ENCODE measurements at places on chromosomes 16 and 17.
A peak's percentile ranks its signal among the peaks of the same experiment; 100 is the strongest.

DNA sequence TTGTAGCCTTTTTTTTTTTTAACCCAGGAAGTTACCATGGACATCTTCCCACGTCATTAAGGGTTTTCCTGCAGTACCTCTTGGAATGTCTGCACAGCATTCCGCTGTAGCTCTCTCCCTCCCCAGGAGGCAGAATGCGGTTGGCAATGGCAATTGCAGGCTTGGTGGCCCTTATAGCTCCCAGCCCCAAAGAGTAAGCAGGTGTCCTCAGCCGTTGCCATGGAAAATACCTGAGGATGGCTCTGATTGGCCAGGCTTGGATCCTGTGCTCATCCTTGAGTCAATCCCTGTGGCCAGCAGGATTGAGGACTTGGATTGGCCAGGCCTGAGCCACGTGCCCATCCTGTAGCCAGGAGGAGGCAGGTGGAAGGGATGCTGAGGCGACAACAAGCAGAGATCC is 15.5 kb upstream of the TIMP2 start:
- DNase-seq, result peak; percentile 10

DNA sequence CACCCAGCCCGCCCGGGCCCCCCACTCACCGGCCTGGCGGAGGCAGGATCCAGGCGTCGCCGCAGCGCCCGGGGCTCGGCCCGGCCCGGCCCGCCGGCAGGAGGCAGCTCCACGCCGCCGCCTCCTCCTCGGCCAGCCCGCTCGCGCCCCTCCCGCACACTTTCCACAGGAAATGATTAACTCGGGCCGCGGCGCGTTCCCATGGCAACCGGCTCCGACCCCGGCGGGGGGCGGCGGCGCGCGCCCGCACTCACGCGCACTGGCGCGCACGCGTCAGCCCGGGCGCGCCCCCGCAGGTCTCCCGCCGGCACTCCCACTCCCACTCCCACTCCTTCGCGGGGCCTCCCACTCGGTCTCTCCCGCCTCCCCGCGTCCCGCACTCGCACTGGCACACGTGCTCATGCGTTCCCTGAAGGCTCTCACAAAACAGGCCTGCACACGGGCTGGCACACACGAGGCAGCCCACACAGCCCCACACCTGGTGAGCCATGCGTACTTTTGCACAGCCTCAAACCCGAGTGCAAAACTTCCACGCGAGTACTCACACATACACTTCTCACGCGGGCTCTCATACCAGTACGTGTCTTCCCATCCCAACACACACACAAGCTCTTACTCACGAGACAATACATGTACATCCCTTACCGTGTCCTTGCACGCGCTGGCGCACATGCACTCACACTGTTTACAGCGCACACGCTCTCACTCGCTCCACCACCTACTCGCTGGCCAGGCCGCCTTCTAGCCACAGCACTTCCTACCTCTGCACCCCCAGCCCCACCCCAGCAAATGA is at the start of gene KIFC3:
Gene KIFC3 (minus strand): TSS at position 151 of the 793 bp plus-strand sequence. CDS start 4,248 bp downstream, outside the sequence.
- DNase-seq, result peak; percentile 77

DNA sequence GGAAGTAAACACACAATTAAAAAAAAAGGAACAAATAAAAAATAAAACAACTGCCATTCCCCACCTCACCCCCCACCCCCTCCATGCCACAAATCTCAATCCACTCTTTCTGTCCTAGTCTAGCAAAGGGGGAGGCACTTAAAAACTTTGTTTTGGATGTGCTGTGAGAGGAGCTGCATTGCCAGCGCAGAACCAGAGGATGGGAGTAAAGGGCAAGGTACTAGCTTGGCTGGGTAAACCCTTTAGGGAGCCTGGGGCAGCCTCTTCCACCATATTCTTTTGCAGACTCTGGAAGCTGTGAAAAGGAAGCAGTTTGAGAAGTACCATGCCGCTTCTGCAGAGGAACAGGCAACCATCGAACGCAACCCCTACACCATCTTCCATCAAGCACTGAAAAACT is 1.4 kb downstream of the MRPS7 start:
- DNase-seq, result no peak

DNA sequence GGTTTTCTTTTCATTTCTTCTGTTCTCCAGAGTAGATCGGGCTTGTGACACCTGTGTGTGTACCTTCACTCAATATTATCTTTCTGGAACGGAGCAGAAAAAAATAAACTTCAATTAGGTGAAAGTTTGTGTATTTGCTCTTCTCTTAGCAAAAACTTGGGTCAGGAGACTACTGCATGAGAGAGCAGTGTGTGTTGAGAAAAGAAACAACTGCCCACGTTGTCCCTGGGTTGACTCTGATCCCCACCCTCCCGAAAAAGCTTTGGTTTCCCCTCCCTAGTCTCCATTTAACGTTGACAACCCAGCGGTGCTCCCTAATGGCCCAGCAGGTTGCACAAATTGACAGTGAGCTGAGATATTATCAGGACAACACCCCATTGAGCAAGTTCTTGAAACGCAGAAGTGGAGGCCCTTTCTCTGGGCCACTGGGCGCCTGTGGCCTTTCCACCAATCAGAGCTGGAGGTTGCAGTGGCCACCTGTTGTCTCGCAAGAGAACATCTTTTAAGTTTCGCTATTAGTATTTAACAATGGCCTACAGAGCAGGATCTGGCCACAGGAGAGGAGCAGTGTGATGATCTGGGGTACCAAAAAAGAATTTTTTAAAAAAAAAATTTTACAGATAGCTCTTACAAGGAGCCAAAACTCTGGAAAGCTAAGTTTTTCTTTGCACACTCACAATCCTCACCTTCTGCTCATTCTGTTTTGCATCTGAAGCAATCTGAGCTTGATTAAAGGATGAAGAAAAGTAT is 1.5 kb upstream of the TOX3 start:
- DNase-seq, result no peak

DNA sequence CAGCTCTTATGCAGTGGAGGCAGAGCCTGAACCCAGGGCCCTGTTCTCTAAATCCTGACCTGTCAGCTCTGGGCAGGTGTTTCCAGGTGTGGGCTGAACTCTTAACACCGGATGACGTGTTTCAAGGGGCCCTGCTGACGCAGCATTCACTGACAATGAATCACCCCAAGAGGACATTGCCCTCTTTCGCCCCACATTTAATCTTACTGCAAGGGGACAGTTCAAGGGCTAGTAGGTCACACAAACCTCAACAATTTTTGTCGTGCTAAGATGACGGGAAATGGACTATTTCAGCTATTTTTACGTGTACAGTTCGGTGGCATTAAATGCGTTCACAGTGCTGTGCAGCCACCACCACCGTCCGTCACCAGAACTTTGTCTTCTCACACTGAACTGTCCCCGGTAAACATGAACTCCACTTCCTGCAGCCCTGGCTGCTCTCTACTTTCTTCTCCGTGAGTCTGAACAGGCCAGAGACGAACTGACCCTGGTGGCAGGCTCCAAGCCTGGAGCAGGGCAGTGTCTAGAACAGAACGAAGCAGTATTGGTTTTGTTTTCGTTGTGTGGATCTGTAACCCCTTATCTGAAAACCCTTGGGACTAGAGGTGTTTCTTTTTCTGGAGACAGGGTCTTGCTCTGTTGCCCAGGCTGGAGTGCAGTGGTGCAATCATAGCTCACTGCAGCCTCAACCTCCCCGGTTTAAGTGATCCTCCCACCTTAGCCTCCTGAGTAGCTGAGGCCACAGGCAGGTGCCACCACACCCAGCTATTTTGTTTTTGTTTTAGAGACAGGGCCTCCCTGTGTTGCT is 88.4 kb upstream of the CIBAR2 start:
- DNase-seq, result no peak

All from COR-L47 (cell line).